CD4-positive, alpha-beta T cell treated with Interleukin-4 for 4 hours (primary cell): ENCODE measurements at places on chromosomes 7 and 10.

GRCh38 chr10:591646-592045 is 97.8 kb downstream of the DIP2C start:
- DNase-seq, result no peak

GRCh38 chr10:5453749-5454489 is 41.6 kb downstream of the NET1 start:
- DNase-seq, result no peak

- DNase-seq, result no peak
Measured at GRCh38 chr10:75935240-75935639, 503.8 kb downstream of the LRMDA start.

GRCh38 chr7:131173145-131173890 is 154.4 kb upstream of the MKLN1 start:
- no peak for DNase-seq

GRCh38 chr7:100374601-100375000 is 1.3 kb downstream of the PILRA start:
- DNase-seq, result no peak

DNA sequence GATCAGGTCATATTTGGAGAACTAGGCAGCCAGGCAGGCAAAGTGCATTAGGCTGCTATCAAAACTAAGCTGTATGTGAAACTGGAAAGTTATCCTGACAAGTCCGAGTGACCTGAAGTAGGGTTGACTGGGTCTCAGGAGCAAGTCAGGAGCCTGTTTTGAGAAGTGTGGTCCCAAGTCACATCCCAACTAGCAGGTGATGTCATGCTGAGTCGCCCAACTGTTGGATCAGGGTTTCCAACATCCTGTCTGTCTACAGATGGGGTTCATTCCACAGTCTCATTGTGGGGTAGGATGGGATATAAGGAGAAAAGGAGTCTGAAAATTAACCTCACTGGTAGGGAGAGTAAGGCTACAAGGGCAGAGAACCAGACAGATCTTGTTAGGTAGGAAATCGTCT is 27.0 kb downstream of the SLC26A4 start:
- no peak for DNase-seq

DNA sequence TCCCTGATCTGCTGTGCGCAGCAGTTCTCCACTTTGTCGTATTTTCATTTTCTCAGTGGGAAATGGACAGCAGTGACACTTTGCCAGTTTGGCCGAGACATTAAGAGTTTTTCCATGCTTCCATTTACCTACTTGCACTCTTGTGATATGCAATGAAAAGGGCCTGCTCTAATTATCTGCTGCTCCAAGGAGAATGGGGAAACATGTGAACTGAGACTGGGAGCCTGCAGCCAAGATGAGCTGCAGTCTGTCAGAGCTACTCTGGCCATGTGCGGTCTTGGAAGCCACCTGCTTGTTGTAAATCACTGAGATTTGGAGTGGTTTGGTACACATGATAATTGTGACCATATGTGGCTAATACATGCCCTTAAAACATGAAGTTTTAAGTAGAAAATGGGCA is 586.6 kb upstream of the POT1 start:
- no peak for DNase-seq

GRCh38 chr10:36677431-36677768 is 448.0 kb upstream of the ANKRD30A start:
- DNase-seq, result no peak

GRCh38 chr7:28623863-28624262 is 211.5 kb downstream of the CREB5 start:
- DNase-seq, result no peak
